Type B pancreatic cell (in vitro differentiated cells): ENCODE measurements at places on chromosomes 1 and 21.

GRCh38 chr1:112507336-112507735, 1.4 kb upstream of the WNT2B start:
- no peak for DNase-seq

- no peak for DNase-seq
Measured at GRCh38 chr1:34520111-34520510, 234.7 kb upstream of the GJB5 start.

DNA sequence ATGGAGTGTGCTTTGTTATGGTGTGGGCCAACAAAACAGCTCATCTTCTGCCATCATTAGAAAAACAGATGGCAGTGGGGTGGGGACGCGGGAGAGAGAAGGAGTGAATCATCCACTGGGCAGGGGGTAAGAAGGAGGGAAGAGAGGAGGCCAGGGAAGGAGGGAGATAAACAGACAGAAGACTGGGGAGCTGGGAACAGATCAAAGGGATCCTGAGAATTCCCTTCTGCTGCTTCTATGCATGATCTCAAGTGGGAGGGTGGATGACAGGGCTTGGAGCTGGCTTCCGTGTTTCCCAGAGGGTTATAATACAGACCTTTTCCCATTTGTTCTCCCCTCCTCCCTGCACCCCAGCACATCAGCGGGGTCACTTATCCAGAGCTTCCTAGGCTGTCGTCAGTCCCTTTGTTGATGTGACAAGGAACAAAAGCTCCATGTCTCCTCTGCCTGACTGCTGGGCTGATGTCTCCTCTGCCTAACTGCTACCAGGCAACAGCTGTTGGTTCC, 338.6 kb downstream of the PAPPA2 start:
- DNase-seq: no peak

GRCh38 chr1:169550294-169550693, 36.0 kb downstream of the F5 start:
- no peak for DNase-seq

- no peak for DNase-seq
Measured at GRCh38 chr1:113505357-113505756, 115.0 kb downstream of the MAGI3 start.

DNA sequence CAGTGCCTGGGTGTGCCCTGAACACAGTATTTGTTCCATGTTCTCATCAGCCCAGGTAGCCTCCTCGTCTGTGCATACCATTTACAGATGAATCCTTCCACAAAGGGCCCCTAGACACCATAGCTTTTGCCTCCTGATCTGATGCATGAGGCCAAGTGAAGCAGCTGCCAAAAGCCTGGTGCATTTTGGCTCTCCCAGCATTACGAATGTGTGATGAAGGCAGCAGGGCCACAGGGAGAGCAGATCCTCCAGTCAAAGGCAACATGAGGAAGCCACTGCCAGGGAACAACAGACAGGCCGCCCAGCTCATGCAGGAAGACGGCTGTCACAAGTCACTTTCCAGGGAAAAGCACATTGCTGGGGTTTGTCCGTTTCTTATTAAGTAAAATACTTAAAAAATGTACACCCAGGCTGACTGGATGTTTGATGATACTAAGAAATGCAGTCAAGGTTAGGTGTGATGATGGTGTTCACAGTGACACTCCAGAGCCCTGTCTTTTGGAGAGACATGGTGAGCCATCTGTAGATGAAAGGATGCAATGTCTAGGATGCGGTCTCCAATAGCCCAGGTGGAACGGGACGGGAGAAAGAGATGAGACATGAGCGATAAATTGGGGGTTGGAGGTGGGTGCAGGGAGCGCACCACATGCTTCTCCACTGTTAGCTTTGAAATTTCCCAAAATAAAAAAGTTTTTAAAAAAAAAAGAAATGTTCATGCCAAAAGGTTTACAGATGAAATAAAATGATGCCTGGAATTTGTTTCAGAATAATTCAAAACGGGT, 48.7 kb downstream of the NPHP4 start:
- DNase-seq: peak; percentile 20

DNA sequence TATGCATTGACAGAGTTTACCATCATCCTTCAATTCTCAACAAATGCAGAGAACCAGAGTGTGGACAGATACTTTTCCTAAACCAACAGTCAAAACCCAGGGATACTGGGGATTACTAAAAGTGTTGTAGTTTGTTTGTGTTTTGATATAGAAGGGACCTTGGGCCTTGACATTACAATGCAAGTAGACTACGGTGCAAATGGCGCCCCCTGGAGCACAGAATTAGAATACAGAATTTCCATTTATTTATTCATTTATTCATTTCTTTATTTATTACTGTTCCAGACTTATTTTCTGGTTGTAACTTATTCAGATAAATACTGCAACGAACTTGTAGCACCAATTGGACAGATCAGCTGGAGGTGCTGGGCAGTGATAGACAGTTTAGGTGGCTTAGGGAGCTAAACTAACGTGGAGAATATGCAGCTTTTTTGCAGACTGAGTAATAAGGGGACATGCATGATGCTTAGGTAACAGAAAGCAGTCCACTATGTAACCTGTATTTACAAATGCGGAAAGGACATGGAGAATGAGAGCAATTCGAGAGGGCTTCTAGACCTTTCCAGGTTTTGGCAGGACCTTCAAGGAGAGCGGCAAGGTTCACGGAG, 42.6 kb downstream of the KIRREL1 start:
- no peak for DNase-seq

- DNase-seq: no peak
Measured at GRCh38 chr1:2187619-2188018, 7.0 kb downstream of the FAAP20 start.

DNA sequence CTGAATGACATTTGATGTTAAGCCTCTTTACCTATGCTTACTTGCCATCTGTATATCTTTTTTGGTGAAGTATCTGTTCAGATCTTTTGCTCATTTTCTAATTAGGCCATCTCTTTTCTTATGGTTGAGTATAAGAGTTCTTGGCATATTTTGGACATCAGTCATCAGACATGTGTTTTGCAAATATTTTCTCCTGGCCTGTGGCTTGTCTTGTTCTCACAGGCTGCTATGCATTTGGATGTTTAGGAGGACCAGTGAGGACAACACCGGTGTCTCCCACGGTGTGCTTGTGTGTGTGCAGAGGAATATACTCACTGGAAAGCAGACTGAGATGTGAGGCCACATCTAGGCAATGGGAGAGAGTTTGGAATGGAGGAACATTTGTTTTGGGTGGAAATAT, 87.1 kb upstream of the LYST start:
- DNase-seq: no peak

- DNase-seq: no peak
Measured at GRCh38 chr1:90273241-90273774, 278.4 kb downstream of the ZNF326 start.

GRCh38 chr1:192563129-192563528, 12.4 kb upstream of the RGS1 start:
- DNase-seq: no peak

DNA sequence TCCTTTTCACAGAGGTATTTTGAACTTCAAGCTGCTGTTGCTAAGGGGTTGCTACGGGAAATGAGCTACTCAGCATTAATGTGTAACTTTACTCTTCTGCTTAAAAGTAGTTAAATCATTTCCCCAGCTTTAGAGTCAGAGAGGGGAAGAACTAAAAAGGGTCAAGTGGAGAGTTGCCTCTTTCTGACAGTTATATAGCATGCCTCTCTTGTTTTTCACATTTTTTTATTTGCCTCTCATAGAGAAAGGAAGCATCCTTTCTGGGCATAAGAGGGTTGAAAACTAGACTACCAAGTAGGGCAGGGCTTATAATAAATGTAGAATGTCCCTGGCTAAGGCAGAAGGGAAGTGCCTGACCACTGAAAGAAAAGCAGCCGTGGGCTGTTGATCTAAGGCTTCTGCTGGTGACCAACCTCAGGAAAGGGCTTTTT, 10.1 kb upstream of the ELAVL4 start:
- DNase-seq: no peak

DNA sequence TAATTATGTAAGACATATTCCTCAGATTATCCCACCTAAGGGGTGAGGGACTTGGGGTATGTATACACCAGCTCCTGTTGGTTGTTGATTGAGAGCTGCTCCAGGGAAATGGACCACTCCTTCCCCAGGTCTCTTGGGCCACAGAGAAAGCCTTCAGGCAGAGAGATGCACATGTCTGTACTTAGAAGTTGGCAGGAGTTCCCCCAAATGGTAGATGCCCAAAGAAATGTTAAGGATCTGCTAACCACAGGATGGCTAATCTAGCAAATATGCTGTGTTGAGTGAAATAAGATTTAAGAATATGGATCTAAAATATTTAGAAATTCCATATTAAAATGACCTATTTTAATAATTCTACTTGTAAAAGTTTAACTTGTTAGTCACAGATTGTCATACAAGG, 100.8 kb upstream of the DNAH14 start:
- DNase-seq: no peak

DNA sequence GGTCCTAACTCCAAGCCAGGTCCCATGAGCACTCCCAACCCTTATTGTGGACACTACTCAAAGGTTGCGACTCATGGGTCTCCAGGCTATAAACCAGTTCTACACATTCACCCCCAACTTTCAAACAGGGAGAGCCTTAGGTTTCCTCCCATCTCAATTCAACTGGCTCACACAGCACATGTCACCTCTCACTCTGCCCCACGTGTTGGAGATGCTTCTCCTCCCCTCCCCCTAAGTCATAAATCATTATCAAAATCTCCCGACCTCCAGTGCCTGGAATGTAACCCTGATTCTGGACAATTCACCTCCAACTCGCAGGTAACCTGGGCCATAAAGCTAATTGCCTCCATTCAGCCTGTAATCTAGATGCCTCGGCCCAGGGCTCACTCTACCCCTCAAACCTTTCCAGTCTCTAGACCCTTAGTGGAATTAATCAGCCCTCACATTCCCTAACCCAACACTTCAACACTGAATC, 595 bp downstream of the AK2 start:
- no peak for DNase-seq

GRCh38 chr1:81228926-81229325, 571.8 kb upstream of the ADGRL2 start:
- no peak for DNase-seq

DNA sequence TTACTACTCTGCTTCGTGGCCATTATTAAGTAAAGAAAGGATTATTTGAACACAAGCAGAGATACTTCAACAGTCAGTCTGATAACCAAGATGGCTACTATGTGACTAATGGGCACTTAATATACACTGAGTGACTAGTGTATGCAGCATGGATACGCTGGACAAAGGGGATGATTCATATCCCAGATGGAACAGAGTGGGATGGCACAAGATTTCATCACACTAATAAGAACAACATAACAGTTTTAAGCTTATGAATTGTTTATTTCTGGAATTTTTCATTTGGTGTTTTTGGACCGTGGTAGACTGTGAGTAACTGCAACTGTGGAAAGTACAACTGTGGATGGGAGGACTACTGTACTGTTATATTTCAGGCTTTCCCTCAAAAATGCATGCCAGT, 9.4 kb downstream of the ZCCHC17 start:
- DNase-seq: no peak

DNA sequence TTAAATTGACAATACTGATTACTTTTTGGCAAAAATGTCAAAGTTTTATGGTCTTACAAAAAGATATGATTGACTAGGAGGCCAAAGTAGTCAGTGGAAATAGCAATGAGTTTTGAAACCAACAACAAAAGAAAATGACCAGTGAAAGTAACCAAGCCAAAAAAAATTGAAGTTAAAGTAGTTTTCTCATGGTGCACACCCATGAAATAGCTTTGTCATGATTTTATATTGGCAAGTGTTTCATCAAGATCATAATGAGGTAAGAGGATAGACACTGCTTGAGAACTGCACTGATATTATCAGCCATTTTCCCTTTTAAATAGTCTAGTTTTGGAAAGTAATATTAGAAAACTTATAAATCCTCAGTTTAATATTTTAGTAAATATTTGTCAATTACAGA, 206.2 kb upstream of the ADAMTS5 start:
- no peak for DNase-seq

DNA sequence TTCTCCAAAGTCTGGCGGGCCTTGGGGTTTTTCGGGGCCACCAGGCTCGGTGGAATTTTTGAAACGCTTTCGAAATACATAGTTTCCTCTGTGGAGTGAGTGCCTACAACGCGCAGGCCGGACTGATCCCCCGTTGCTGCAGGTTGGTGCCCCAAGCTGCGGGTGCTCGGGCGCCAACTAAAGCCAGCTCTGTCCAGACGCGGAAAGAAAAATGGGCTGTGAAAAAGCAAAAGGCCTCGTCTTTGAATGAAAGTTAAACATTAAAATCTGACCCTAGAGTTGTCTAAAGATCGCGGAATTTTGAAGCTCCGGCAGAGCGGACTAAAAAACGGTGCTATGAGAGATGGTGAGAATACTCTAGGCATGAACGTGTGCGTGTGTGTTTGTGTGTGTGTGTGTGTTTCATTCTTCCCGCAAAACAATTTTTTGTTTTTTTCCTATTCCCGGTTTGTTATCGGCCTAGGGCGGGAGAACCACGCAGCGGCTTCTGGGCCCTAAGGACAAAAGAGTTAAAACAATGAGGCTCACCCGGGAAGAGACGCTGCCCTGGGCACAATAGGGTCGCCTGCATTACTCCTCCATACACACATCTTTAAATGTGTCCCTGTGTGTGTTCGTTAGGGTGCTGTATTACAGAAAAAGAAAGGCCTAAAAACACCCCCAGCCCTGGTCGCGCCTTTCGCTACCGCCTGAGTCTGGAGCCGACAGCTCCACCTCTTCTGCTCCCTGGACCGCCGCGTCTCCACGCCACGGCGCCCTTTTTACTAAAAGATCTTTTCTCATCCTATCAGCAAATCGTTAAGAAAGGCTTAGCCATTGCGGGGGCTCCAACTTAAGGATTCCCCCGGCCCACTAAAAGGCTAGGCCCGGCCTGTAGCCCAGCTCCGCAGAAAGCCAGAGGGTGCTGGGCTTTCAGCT, 3.2 kb downstream of the TBX15 start:
- DNase-seq: no peak

DNA sequence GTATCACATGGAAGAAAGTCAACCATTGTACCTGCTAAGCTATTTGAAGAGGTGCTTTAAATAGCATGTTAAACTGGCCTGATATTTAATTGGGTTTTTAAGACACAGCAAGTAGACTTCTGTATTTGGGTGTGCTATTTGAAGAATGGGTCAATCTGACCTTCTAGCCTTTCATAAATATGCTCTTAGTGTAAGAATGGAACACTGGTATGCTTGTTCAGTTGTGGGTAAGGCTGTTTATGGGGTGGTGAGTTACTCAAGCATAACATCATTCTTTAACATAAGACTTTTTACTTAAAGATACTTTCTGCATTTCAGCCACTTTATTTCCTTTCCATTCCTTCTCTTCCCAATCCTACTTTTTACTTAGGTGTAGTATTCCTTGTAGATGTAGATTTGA, 21.4 kb downstream of the AHCYL1 start:
- DNase-seq: no peak

DNA sequence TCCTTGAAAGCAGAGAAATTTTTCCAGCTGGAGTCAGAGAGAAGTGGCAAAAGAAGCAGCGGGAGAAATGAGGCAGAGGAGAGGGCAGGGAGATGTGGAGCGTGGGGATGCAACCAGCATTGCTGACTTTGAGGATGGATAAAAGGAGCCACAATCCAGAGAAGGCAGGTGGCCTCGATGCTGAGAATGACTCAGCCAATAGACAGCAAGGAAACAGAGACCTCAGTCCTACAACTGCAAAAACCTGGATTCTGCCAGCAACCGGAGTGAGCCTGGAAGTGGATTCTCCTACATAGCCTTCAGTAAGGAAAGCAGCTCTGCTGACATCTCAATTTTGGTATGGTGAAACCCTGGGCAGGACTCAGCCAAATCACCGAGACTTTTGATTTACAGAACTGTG, 128.9 kb upstream of the ATP1B1 start:
- DNase-seq: no peak

- DNase-seq: no peak
Measured at GRCh38 chr1:236850077-236850979, 55.2 kb downstream of the MTR start.
